Islet precursor cell (in vitro differentiated cells): ENCODE measurements at places on chromosomes 16 and 17.

DNA sequence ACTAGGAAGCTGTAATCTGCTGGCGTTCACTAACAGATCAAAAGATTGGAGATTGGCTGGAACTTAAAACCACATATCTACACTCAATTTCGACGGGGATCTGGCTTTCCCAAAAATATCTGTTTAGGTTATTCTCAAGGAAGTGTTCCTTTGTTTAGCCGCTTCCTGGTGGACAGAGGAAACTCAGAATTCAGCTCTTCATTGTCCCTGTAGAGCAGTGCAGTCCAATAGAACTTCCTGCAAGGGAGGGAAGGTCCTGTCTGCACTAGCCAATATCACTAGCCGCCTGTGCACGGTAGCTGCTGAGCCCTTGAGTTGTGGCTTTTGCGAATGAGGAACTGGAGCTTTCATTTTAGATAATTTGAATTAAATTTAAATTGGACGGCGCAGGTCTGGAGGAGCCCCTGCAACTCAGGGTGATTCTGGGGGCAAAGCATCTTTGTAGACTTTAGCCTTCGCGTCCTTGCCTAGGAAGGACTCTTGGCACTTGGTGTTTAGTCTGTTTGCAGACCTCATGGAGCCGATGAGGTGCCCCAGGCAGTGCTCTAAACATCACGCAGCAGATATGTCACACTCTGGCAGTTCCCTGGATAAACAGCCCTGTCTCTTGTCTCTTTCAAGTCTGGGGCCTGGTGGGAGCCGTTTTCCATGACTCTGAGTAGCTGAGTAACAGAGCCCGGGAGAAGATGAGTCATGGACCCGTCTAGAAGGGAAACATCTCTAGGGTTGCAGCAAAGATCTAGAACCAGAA, 122.2 kb downstream of the CCDC182 start:
- DNase-seq, result peak; percentile 100

DNA sequence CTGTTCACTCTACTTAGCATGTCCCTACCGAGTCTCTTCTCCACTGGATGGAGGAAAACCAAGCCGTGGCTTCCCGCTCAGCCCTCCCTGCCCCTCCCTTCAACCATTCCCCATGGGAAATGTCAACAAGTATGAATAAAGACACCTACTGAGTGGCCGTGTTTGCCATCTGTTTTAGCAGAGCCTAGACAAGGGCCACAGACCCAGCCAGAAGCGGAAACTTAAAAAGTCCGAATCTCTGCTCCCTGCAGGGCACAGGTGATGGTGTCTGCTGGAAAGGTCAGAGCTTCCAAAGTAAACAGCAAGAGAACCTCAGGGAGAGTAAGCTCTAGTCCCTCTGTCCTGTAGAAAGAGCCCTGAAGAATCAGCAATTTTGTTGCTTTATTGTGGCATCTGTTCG, 2.8 kb upstream of the LPCAT2 start:
- DNase-seq, result no peak

GRCh38 chr16:83268169-83268568, 539.6 kb upstream of the HSBP1 start:
- DNase-seq, result no peak

- DNase-seq, result no peak
These were observed 123.6 kb downstream of the CMIP start for GRCh38 chr16:81567987-81568748.

DNA sequence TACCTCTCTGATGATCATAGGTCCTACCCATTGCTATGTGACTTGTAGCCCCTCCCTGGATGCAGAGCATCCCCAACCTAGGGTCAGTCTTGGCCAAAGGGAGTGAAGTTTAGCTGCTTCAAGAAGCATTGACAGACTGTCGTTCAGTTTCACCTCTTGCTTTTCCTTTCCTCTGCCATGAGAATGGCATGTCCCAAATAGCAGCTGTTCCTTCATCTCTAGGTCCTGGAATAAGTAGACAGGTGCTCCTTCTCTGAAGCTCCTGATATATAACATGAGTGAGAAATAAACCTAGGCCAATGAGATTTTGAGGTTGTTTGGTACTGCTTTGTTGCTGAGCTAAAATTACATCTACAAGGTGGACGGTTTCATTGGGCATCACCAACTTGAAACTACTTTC, 204.5 kb upstream of the CACNG5 start:
- DNase-seq, result no peak

GRCh38 chr17:17076066-17076465, 33.8 kb downstream of the MPRIP start:
- DNase-seq, result peak; percentile 37

DNA sequence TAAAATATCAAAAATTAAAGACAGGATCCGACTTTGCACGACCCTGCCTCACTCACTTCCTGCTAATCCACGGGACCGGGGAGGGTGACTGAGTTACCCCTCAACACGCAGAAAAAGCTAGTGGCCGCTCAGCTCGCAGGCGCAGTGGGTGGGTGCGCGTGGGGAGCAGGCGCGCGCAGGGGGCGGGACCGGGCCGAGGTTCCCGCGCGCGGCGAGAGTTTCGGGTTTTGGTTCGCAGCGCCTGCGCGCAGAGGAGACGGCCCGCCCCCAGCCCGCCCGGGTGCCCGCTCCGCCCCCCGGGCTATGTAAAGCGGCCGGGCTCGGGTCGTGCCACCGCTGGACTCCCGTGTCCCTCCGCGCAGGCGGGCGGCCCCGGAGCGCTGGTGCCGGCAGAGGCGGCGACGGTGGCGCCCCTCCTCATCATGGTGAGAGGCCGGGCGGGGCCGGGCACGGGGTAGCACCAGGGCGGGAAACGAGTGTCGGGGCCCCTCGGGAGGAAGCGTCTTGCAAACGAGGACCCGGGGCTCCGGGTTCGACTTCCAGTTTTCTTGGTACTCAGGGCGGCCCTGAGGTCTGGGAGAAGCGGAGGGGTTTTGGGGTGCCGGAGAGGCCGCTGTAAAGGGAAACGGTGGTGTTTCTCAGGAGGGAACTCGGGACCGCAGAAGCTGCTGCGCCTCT, at the start of gene CNP:
Gene CNP (plus strand): TSS at position 333 of the 678 bp plus-strand sequence. CDS start 90 bp downstream, at position 423.
- peak; percentile 95 for DNase-seq

- no peak for DNase-seq
These were observed 19.7 kb downstream of the LRRC36 start for GRCh38 chr16:67346341-67346740.

GRCh38 chr16:85629326-85629725, 16.2 kb downstream of the GSE1 start:
- no peak for DNase-seq

DNA sequence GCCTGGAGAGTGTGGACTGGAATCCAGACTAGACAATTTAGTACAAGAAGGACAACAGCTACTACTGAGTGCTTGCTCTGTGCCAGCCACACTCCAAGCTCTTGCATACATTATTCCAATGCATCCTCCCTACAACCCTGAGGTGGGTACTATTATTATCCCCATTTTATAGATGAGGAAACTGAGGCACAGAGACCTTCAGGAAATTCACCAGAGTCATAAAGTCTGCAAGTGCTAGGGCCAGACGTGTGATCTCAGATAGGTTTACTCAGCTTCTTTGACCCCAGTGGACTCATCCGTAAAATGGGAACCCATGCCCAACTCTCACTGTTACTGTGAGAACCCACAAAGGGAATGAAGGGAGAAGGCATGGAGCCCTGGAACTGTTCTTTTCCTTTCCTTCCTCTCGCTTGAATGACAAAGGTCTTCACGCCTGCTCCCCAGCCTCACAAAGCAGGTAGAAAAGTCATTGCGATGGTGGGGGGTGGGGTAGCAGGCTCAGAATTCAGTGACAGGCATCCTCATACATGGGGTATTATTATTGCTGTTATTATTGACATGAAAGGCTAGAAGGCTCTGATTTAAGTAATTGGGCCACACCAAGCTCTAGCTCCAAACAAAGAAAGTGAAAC, 160.0 kb downstream of the ZNF423 start:
- no peak for DNase-seq

DNA sequence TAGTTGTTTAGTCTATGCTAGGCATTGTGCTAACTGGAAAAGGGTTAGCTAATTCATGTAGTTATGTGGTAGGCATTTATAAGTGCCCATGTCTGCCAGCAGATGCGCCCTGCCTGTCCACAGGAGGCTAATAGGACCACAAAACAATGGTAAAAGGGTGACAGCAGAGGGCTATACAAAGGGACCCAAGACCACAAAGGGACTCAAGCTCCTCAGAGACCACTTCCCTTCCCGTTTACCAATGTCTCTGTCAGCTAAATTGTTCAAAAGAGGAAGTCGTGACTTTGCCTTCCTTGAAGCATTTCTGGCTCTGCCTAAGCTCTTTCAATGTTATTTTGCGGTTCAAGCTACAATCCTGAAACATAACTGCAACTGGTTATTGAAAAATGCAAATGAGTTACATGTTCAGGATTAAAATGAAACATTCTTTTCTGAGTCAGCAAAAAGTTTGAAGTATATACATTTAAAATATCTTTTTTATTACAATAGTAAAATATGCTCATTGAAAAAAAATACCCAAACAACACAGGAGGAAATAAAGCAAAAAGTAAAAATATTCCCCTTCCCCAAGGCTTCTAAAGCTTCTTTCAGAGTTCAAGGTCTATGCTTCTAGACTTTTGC, 149.2 kb downstream of the MAF start:
- no peak for DNase-seq

DNA sequence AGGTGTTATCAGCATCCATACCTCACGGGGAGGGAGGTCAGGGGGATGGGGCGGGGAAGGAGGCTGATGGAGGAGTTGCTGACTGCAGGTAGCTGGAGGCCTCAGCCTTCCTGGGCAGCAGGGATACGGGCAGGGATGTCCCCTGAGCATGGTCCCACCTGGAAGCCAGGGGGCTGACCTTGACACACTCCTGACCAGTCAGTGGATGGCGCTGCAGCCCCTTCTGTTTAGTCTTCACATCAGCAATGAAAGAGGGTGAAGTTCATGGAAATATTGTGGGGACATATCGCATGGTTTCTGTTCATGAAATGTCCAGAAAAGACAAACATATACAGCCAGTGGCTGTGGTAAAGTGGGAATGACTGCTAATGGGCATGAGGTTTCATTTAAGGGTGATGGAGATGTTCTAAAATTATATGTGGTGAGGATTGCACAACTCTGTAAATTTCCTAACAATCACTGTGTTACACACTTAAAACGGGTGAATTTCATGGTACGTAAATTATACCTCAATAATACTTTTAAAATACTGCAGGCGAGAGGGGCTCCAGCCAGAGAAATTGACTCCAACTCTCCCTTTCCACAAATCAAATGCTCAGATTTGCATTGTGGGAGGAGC, 489.6 kb downstream of the CDH13 start:
- no peak for DNase-seq

DNA sequence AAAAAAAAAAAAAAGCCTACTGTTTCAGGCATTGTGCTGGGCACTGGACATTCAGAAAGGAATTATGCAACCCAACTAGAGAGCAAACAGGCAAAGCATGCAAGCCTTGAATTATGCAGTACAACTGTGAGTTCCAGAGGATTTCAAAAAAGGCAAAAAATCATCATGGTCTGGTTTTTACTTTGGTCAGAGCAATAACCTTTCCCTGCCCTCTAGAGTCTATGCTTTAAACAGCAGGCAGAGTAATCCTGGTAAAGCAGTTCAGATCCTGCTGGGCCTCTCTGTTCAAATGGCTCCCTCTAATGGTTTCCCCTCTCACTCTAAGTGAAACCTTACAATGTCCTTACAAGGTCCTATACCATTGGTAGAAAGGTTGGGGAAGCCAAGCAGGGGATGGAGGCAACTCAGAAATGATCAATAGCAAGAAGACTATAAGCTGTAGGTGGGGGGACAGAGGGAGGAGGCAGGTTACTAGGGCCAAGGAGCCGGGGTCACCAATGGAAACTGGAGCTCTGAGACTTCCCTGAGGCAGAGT, 4.6 kb upstream of the TAF15 start:
- DNase-seq, result peak; percentile 91

- DNase-seq, result peak; percentile 94
These were observed 211.5 kb downstream of the CDH11 start for GRCh38 chr16:64910356-64910755.

DNA sequence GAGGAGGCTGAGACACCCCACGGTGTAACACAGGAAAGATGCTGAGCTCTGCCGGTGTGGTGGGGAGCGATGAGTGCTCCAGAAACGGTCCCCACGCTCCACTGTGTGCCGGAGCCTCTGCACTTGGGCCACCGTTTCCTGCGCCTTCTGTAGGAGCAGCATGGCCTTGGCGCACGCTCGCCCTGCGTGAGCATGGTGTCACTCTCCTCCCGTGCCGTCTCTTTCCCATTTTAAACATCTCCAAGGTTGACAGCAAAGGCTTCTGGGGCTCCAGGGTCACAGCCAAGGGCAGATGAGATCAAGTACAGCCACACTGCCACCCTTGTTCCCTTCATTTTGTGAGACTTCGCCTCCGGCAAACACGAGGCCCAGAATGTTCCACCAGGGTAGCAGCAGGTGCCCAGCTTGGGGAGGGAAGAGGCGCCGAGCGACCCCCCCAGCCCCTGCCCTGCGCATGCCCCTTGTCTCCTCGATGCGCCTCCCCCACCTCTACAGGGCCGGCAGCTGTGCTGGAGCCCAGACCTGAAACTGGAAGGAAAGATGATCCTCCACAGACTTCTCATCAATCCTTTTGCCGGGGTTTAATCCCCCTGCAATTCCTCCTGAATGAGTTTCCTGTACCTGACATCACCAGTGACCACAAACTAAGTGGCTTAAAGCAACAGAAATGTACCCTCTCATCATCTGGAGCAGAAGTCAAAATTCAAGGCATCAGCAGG, 19.9 kb upstream of the OSGIN1 start:
- no peak for DNase-seq

DNA sequence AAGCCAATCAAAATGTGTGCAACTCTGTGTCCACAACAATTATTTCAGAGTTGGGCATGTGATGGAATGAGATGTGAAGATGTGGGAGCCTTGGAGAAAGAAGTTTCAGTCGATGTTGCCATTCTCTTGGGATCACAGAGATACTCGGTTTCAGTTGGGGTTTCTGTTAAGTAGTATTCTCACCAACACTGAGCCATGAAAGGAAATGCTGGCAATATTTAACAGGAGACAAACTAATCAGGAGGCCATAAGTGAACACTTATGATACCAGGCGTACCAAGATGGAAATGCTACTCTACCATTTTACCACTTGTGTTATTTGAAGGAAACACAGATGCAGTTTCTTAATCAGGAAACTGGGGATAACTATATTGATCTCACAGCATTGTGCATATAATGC, 53.3 kb upstream of the NUDT7 start:
- no peak for DNase-seq

DNA sequence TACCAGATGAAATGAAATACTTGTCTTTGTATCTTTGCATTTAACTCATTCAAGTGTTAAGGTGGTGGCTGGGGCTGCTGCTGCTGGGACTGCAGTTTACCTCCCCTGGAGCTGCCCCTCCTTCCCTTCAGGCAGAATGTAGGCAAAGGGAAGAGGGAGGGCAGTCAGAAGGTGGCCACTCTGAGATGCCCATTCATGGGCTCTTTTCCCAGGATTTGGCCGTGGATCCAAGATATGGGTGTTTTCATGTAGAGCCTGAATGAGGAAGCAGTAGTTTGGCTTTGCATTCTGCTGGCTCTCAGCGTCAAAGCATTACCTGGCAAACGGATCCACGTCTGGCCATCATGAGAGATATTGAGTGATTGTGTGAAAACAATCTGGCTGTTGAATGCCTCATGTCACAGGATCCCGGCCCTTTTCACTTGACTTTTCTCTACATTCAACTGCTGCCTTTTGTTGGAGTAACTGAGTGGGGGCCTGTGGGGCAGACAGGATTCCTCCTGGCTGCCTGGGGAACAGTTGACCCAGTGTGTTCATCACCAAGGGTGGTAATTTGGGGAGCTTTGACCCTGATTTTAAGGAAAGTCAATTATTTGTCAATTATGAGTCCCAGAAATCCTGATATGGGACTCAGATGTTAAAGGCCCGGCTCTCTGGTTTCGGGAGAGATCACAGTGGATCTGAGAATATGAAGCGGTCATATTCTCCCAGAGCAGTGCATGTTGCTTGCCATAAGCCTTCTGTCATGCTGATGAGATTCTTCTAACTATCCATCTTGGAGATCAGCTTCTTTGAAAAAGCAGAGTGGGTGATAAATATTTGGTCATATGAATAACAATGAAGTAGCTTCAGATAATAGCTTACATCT, 236.8 kb downstream of the IRX3 start:
- no peak for DNase-seq
